ENCODE measurements at places on chromosomes 16 and 17. TPM values are rescaled to one million over a fixed set of nuclear protein-coding genes. Genes with fewer than 3 reads are reported as not detected.
A peak's percentile ranks its signal among the peaks of the same experiment; 100 is the strongest.

DNA sequence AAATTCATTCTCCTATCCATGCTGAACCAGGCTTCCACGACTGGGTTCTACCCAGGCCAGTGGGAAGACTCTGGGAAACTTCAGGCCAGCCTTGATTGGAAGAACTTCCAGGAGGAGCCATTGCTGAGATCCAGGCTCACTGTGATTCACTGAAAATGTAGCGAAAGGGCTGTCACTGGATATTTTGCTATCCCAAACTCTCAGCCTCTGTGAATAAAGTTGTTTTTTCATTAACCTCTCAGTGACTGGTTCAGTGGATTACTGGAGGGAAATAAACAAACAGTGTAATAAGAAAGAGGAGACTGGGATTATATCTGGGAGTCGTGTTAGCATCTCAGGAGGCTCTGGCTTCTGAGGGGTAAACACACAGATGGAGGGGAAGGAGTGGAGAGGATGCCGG lies 3.1 kb downstream of the FOXL1 start:
- no peak for DNase-seq

DNA sequence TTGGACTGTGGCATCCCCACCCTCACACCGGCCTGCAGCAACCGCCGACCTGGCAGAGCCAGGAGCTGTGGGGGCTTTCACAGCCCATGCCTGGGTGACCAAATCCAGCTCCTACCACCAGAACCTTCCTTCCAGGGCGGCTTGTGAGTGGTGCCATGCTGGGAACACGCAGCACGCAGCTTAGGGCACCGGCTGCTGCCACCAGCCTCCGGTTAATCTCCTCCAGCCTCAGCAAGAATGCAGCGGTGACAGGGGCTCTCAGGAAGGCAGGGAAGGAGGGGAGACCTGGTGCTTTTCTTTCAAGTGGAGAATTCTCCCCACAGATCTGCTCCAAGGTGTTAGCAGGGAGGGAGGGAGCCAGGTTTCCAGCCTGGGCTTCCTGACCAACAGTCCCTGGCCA lies 32.3 kb upstream of the ANKRD40CL start:
- no peak for DNase-seq

- no peak for DNase-seq
Observed at GRCh38 chr17:28225271-28225670, 93.7 kb upstream of the TMEM97 start.

DNA sequence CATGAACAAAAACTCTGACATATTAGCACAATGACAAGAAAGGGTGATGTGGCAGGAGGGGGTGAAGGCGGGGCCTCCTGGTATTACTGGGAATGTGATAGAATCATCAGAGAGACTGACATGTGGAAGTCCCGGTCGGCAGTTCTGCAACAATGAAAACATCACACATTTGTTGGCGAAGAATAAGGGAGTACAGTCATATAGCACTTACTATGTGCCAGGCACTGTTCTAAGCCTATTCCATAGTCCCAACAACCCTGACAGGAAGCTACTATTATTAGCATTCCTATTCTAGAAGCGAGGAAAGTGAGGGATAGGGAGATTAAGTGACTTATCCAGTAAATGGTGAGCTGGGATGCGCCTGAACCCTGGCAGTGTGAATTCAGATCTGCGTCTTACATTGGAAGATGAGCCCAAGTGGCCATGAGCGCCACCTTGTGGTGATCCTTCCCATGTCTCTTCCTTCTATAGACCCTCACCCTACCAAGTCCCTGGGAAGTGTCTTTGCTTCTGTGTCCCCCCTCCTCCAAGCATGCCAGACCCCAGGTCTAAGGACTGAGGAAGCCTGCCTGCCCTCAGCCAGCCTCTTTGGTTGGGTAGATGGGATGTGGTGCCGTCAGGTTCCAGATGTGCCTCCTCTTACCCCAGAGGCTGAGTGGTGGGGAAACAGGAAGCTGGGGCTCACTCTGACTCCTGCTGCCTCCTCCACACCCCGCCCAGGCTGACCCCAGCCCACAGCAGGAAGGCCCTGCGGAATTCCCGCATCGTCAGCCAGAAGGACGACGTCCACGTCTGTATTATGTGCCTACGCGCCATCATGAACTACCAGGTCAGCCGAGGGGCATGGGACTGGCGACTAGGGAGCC lies 14.0 kb downstream of the FMNL1 start:
- DNase-seq = peak; percentile 82

DNA sequence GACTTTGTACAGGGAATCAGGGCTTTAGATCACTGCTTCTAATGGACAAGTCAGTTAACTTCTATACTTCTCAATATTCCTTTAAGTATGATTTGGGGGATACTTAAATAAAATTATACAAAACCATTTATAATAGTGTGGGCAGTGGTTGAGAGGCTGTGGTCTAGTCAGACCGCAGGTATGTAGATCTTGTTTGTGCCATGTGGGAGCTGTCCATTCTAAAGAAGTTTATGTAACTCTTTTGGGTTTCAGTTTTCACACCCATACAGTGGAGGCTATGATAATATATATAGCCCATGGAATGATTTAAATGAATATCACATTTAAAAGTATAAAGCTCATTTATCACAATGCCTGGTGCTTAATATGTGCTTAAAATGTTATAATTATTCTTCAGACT lies 654.3 kb upstream of the KIF2B start:
- DNase-seq = no peak

GRCh38 chr16:89949121-89949742 lies 677 bp downstream of the DEF8 start:
- no peak for DNase-seq

GRCh38 chr16:54290833-54291655 lies 4.5 kb upstream of the IRX3 start:
- no peak for DNase-seq

Gene SPATA32
- 0.23 TPM for total RNA-seq

- no peak for DNase-seq
Observed at GRCh38 chr16:23072084-23072599, 77.1 kb downstream of the USP31 start.

DNA sequence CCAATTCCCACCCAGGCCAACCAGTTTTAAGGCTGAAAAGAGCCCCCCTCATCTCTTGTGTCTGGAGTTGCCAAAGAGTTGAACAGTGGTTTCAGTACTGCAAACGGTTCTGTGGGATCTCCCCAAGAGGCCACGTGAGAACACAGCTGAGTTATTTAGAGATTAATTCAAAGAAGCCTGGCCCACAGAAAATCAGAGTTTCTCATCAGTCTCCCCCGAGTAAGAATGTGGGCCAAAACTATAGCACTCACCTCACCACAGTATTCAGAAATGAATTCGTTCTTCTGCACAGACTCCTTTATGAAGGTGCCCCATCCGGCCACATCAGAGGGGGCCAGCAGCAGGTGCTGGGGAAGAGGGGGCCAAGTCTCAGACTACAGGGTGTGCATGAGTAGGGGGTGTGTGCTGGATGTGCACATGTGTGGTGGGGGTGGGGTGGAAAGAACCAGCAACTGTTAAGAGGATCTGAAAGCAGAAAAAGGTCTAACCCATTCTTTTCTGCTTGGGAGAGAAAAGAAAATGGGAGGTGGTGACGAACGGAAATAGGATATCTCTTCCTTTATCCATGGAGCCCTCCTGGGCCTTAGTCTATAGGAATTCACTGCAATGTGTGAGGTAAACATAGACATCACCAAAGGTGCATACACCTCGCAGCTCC lies 22.6 kb downstream of the CNTNAP1 start:
- DNase-seq = peak; percentile 69

DNA sequence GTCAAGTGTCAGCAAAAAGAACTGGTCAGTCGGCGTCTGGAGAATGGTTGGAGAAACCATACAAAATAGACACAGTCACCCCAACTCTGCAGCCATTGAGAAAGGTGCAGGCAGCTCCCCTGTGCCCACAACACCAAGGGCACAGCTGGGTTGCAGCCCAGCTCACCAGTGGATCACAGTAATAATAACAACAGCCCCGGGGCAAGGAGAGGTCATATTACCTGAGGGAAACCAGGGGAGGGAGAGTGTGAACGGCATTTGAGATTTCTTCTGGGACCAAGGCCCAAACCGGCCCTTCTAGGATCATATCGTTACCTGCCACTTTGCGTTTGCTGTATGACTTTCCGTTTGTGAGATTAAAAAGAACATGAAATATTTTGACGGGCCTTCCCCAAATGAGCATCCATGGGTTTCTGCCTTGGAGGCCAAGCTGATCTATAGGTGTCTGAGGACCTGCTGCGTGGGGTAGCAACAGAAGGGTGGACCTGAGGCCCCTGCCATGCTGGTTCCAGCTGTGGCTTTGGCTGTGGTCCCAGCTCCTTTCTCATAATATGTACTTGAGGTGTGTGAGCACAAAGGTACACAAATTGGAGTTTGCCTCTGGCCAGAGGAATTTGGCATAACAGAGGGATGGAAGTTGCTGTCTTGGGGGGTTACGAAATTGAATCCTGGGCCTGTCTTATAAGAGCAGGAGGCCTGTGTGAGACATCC lies 154.6 kb downstream of the CMIP start:
- no peak for DNase-seq

- no peak for DNase-seq
Observed at GRCh38 chr17:15267996-15268395, 2.9 kb upstream of the PMP22 start.

- peak; percentile 46 for DNase-seq
Observed at GRCh38 chr17:19724501-19725420, 8.4 kb upstream of the SLC47A2 start.

DNA sequence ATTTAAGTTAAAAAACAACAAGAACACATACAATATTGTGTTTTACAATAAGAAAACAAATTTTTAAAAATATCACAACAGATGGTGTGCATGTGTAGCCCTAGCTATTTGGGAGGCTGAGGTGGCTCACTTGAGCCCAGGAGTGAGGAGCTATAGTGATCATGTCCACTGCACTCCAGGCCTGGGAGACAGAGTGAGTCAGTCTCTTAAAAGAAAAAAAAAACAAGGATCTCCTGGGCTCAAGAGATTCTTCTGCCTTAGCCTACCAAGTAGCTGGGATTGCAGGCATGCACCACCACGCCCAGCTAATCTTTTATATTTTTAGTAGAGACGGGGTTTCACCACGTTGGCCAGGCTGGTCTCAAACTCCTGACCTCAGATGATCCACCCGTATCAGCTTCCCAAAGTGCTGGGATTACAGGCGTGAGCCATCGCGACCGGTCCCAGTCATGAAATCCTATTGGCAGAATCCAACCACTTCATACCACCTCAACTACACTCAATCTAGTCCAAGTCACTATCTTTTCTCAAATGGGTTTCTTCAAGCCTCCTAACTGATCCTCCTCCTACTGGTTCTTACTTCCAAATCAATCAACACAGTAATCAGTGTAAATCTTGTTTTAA lies 55.0 kb downstream of the STH start:
- no peak for DNase-seq

Gene MFSD11
- 26.8 TPM for total RNA-seq

- no peak for DNase-seq
Observed at GRCh38 chr17:63295839-63296590, 150.1 kb downstream of the CYB561 start.

GRCh38 chr17:65560628-65561451 lies 608 bp downstream of the AXIN2 start:
- DNase-seq = peak; percentile 64

Gene EVPLL
- not detected for total RNA-seq

- DNase-seq = no peak
Observed at GRCh38 chr16:26505496-26505895, 561.2 kb upstream of the C16orf82 start.

Gene MMD
- total RNA-seq = 41.9 TPM

GRCh38 chr17:18959071-18959844 lies 7.3 kb downstream of the SLC5A10 start:
- no peak for DNase-seq

DNA sequence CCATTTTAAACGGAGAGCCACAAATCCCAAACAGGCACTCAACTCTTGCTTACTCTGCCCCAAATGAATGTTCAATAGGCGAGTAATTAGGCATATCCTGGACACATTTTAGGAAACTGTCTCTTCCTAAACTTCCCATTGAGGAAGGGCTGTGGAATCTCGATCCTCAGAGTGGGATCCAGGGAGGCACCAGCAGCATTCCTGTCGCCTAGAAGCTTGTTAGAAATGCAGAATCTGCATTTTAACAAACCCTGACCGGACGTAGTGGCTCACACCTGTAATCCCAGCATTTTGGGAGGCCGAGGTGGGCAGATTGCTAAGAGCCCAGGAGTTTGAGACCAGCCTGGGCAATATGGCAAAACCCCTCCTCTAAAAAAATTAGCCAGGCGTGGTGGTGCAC lies 95.6 kb downstream of the GAS7 start:
- no peak for DNase-seq

DNA sequence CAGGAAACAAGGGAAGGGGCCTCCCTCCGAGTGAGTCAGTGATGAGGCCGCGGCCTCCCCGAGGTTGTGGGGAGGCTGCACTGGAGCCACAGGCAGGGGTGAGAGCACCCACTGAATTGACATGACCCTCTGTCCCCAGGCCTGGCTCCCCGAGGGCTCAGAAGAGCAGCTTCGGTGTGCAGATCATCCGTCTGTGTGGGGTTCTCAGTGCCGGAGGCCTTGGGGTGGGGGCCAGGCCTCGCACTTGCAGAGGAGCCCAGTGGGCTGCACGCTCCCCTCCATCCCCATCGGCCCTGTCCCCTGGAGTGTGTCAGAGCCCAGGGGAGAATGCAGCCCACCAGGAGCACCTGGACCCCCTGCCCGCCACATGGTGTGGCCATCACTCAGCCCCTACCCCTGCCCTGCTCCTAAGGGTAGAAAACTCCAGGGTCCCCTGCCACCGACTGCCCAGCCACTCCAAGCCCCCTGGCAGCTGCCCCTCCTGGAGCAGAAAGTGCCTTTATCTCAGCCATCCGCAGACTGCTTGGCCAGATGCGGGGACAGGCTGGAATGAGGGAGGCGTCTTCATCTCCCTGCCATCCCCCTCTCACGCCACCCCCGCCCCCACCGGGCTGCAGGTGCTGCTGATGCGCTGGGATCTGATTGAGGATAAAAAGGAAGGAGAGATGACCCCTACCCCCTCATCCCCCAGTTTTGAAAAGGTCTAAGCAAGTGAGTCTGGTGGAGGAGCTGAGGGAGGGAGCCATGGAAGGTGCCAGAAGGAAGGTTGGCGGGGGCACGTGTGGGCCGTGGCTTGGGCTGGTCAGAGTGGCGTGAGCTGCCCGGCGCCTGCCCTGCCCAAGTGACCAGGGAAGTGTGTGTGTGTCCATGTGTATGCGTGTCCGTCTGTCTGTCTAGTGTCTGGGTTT lies 358.3 kb downstream of the SEC14L1 start:
- DNase-seq = no peak

Gene SLC35G6
- total RNA-seq = not detected

DNA sequence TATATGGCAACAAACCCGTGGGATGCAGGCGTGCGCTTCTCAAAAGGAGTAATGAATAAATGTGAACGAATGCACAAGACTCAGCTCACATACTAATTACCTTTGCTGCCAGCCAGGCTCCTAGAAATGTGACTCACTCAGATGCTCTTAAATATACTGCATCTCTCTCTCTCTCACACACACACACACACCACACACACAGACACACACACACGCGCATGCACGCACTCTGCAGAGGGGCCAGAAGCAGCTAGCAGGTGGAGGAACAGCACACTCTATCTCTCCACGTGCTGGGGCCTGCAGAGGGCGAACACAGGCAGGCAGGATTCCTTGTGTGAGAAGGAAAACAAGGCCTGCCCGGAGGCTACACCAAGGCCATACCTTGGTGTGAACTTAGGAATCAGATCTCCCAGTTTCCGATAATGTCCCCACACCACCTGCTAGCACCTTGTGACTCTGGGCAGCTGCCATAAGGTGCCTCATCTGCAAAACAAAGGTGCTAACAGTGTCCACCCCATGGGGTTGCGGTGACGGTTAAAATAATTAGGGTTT lies 5.3 kb downstream of the GPRC5B start:
- no peak for DNase-seq

Gene CD300LG
- not detected for total RNA-seq
